ENCODE measurements at places on chromosomes 16 and 17. TPM values are rescaled to one million over a fixed set of nuclear protein-coding genes. Genes with fewer than 3 reads are reported as not detected.

- DNase-seq = no peak
Measured at GRCh38 chr17:64579917-64580316, 73.1 kb downstream of the CEP95 start.

The ADAM11 gene
- 0.08 TPM for polyA plus RNA-seq

- no peak for DNase-seq
Measured at GRCh38 chr16:86120201-86121192, 221.5 kb downstream of the IRF8 start.

GRCh38 chr17:81452551-81452950 is 57.3 kb downstream of the BAHCC1 start:
- no peak for DNase-seq

DNA sequence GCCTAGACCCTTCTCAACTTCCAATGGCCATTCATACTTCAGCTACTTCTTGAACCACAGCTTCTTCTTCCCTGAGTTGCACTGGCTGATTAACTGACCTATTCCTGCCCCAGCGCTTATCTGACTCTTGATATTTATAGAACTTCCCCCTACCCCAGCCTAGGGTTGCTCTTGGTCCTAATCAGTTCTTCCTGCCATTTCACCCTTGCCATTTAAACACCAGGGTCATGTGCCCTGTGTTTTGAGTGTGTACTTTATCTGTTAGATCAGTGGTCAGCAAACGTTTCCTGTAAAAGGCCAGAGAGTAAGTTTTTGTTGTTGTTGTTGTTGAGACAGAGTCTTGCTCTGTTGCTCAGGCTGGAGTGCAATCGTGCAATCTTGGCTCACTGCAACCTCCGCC is 82.4 kb upstream of the COX10 start:
- no peak for DNase-seq

GRCh38 chr16:7805686-7806396 is 473.2 kb downstream of the RBFOX1 start:
- DNase-seq = no peak

DNA sequence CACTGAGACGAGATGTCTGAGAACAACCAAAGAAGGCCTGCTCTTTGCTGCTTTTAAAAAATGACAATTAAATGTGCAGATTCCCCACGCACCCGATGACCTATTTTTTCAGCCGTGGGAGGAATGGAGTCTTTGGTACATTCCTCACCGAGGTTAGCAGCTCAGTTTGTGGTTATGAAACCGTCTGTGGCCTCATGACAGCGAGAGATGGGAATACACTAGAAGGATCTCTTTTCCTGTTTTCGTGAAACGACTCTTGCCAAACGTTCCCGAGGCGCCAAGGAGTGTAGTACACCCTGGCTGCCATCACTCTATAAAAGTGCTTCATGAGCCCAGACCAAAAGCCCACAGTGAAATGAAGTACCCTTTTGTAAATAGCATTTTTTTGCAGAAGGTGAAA is 87.8 kb downstream of the CRISPLD2 start:
- no peak for DNase-seq

DNA sequence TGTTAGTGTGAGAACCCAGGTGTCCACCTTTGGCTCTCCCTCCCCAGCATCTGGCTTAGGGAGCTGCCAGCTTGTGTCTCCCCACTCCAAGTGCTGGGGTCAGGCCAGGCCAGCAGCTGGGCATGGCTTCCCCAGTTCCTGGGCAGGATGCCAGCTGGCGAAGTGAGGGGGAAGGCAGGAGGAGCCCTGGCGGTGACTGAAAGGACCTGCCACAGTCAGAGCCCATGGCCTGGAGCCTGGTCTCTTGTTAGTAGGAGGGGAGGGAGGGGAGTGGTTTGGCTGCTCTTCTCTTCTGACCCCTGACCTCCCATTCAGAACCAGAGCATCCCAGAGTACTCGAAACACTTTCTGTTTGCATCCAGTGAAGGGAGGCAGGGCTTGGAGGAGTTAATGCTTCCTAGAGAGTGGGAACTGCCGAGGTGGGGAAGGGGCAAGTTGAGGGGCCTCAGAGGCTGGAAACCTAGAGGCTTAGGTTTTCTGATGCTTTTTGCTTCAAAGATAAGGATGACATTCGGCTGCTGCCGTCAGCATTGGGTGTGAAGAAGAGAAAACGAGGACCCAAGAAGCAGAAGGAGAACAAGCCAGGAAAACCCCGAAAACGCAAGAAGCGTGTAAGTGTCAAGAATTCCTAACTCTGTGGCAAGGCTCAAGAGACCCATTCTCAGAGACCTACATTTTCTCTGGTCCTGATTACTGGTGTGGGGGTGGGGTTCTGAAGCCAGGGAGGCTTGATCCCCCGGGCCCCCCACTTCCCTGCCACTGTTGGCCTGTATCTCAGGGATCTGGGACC is 772 bp downstream of the CHD3 start:
- DNase-seq = no peak

The SYNGR2 gene
- 60.8 TPM for polyA plus RNA-seq

DNA sequence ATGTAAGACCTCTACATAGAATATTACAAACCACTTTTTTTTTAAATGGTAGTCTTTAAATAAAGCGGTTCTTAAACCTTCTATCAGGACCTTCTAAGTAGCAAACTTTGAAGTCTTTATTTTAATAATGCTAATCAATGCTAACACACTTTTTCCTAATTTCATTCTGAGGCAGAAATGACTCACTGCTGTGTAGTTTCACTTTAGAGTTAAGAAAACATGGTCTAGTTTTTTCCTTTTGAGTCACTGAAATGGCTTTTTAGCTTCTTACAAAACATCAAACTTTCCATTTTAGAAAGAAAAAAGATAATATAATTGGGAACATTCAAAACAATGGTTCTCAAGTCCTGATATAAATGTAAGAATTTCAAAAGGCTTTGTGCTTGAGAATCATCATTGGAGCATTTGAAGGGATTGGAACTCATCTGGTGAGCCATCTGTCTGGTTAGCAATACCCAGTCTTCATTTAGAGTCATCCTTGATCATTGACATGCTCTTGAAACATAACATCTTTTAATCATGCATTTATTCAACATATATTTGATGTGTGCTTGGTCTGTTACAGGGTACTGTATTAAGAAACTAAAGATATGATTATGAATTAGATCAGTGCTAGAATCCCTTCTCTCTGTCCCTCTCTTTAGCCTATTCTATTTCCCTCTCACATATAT is 258.3 kb upstream of the MON1B start:
- DNase-seq = no peak

The ARL16 gene
- 33.4 TPM for polyA plus RNA-seq

The TEKT5 gene
- not detected for polyA plus RNA-seq

DNA sequence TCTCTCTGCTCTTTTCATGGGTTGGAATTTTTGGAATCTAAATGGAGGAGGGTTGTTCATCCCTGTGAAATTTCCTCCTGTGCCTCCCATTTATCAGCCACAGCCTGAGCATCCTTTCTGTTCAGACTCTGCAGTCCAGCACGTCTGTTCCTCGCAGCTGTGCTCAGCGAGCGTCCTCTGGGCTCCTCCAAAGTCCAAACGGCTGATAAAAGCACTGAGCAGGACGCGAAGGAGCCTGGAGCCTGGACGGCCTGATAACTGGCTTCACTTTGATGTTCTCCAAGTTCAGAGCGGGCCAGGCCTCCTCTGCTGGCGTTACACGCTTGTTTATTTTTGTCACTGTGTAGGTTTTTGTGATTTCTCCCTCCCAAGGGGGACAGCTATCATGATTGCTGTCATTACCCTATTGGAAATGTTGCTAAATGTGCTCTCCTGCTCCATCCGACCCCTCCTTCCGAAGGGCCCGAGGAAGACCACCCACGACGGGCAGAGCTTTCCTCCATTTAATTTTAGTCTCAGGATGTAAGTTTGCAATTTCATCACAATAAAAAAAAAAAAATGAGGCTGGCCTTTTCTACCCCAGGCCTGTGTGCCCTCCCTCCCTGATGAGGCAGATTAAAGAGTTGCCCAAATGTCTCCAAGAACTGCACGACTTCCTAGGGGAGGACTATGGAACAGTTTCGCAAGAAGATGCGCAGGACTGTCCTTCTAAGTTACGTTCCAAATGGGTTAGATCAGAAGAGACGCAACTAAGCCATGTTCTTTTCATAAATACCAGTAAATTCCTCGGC is 290.5 kb upstream of the FOXF1 start:
- DNase-seq = no peak

DNA sequence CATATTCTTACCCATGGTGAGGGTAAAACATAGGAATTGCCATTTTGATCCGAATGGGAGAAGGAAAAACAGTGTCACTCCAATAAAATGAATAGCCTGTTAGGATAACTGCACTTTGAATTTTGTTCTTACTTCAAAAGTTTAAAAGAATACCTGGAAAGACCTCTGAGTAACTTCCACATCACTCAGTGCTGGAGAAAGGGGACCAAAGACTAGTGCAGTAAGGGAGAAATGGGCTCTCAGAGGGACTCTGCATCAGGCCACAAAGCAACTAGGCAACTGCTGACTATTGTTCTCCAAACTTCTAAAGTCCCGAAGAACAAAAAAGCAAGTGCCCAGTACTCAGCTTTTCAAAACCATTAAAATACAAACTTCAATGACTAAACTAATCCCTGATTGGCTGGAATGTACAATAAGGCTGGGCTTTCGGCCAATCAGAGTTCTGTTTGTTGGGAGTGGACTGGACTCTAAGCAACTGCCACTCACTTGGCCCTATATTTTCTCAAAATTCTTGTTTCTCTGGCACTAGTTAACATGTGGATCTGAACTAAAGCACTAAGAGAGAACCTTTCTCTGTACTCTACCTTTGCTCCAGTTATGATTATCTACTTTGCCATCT is 6.2 kb downstream of the DNAJC7 start:
- DNase-seq = no peak

The SLC52A1 gene
- 0.90 TPM for polyA plus RNA-seq

The SERPINF2 gene
- polyA plus RNA-seq = 1.8 TPM

The CASKIN2 gene
- 6.9 TPM for polyA plus RNA-seq

- no peak for DNase-seq
Measured at GRCh38 chr16:48535369-48535787, 74.6 kb downstream of the N4BP1 start.

DNA sequence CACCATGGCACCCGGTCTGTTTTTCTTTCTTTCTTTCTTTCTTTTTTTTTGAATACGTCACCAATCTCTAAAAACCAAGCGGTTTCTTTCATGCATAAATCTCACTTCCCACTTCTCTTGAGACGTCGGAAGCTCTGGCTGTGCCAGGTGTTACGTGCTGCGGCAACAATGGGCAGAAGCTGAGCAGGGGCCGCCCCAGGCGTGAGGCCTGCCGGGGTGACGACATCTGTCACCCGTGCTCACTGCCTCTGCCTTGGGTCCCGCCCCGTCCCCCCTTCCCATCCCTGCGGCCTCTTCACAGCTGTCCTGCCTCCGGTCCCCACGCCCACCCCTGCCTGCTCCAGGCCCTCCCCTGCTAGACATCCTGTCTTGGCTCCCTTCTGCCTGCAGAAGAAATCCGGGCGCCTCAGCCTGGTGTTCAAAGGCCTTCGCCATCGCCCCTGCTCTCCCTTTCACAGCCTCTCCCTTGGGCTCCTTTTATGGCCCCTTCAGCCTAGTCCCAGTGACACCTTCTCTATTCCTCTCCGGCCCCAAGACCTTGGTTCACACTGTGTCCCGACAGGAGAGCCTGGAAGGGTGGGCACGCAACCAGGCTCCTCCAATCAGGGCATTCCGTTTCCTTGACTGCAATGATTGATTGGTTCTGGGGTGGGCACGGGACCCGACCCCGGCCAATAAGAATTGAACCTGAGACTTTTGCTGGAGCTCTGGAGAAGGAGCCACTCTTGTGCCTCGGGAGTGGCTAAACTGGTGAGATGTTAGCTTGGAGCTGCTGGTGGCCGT is 4.8 kb downstream of the P2RX1 start:
- no peak for DNase-seq

The MYH13 gene
- polyA plus RNA-seq = not detected

DNA sequence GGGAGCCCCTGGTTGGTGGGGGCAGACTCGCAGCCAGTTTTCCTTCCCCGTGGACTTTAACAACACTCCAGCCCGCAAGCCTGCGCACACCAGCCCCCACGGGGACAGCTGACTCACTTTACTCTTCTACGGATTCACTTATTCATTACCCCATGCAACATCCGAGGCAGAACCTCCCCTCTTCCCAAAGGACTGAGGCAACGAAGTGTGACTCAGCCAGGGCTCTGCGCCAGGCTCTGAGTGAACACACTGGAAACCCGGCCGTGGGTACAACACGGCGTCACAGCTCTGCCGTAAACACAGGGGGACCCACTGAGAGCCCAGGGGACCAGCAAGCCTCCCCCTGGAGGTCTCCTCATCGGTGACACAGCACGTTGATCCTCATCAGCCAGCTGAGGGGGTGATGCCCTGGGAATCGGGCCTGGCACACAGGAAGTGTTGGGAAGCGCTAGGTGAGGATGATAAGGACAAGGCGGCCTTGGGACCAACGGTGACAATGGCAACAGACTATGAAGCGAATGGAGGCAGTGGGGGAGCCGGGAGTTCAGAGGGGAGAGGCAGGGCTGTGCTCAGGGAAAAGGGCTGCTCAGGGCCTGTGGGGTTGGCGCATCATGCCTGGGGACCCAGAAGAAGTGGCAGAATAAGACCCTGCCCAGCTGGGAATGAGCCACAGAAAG is 14.6 kb downstream of the COTL1 start:
- peak; percentile 71 for DNase-seq

The MARVELD3 gene
- 10.1 TPM for polyA plus RNA-seq

- DNase-seq = no peak
Measured at GRCh38 chr16:24255456-24256371, at the start of gene CACNG3. Gene CACNG3, plus strand, starts transcription at chr16:24256335. Its CDS starts 420 bp downstream, at chr16:24256755.
